Liver (tissue), 10 donors: ENCODE measurements at places on chromosomes 2 and 18. TPM values are rescaled to one million over a fixed set of nuclear protein-coding genes. Genes with fewer than 3 reads are reported as not detected.
A peak's percentile ranks its signal among the peaks of the same experiment; 100 is the strongest.

DNA sequence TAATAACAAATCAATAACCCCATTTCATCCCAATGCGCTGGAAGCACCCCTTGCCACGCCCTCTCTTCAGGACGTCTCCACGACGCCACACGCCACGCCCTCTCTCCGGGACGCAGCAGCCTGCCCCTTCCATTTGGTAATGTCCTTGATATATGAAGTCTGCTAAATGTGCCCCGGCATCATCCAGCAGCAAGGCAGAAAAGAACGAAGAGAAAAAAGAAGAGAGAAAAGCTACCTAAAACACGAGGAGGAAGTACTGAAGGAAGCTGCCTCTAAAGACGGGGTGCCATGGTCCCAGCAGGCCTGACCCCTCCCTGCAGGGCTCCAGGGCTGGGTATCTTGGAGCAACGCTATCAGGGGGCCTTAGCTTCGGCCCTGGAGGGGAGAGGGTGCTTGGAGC is 41.8 kb downstream of the CNGA3 start:
- DNase-seq: no peak
- H3K36me3 ChIP-seq: no peaks in the 10 kb centered on the region
- H3K4me1 ChIP-seq: peaks cover 4% of the 10 kb centered on the region

DNA sequence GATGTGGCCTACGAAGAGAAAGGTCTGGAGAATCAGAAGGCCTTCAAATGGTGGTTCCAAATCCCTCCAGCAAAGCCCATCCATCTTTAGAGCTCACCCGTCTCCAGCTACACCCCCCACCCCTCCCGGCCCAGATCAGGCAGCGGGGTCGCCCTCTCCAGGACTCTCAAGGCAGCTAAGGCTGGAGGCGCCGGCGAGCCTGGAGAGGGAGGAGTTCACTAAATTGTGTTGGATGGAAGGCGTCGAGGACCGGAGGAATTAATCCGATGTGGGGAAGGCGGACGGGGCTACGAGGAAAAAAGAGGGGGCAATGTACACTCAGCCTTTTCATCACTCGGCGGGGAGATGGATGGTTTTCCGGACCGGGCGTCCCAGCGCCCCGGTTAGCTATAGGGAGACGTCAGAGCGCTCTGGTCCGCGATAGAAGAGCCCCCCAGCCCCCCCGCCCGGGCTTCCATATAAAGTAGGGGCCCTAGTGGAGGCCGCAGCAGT is at the start of gene GRP:
GRP (plus strand) TSS at position 487 of the 492 bp plus-strand sequence. CDS start 108 bp downstream, outside the sequence.
- DNase-seq: no peak
- no peak within 1 kb of the TSS for H3K4me3 ChIP-seq
- H3K36me3 ChIP-seq: no peaks in the 10 kb centered on the region
- peaks cover 13% of the 10 kb centered on the region for H3K27me3 ChIP-seq
- H3K27ac ChIP-seq: no peak within 1 kb of the TSS
- H3K4me1 ChIP-seq: peaks cover 4% of the 10 kb centered on the region

GRCh38 chr2:217669831-217670230 is 333.0 kb downstream of the TNS1 start:
- H3K4me1 ChIP-seq: no peaks in the 10 kb centered on the region
- H3K27me3 ChIP-seq: no peaks in the 10 kb centered on the region
- H3K4me3 ChIP-seq: no peak overlapping the region
- no peaks in the 10 kb centered on the region for H3K36me3 ChIP-seq
- H3K27ac ChIP-seq: no peak overlapping the region

GRCh38 chr2:128421286-128421685 is 102.6 kb upstream of the HS6ST1 start:
- no peaks in the 10 kb centered on the region for H3K27me3 ChIP-seq
- no peak overlapping the region for H3K27ac ChIP-seq
- no peaks in the 10 kb centered on the region for H3K36me3 ChIP-seq

GRCh38 chr18:36509646-36510197 is 212.2 kb downstream of the FHOD3 start:
- DNase-seq: no peak
- H3K4me3 ChIP-seq: no peak overlapping the region
- no peaks in the 10 kb centered on the region for H3K4me1 ChIP-seq
- no peaks in the 10 kb centered on the region for H3K27me3 ChIP-seq
- H3K36me3 ChIP-seq: no peaks in the 10 kb centered on the region

DNA sequence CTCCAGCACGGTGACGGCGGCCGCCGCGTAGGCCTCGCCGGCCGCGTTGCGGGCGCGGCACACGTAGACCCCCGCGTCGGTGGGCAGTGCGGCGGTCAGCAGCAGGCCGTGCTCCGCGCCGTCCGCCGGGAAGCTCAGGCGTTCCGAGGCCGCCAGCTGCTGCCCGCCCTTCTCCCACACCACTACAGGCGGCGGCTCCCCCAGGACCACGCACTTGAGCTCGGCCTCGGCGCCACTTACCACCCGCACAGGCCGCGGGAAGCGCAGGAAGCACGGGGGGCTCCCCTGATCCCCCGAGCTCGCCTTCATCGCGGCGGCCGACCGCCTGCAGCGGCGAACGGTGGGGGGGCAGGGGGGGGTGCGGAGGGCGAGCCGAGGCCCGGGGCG is 422 bp downstream of the OBSL1 start:
- H3K27me3 ChIP-seq: no peaks in the 10 kb centered on the region
- H3K36me3 ChIP-seq: no peaks in the 10 kb centered on the region
- no peak for DNase-seq
- peaks cover 15% of the 10 kb centered on the region for H3K4me1 ChIP-seq

DNA sequence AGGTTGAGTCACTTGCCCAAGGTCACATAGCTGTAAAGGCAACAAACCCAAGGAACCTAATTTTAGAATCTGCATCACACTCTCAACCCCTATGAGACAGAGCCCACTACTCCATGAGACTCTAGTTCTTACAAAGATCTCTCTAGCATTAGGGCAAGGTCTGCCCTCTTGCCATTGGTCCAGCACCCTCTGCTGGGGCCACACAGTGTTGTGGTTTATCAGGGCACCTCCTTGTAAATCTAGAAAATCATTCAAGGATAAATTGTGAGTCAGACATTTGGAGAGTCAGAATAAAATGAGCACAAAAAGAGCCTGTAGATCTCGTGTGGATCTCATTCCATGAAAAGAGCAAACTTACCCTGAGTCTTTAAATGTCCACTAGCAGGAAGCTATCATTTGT is 91.2 kb downstream of the SLC8A1 start:
- no peak for DNase-seq
- H3K4me1 ChIP-seq: peaks cover 1% of the 10 kb centered on the region
- H3K27ac ChIP-seq: no peak overlapping the region
- no peaks in the 10 kb centered on the region for H3K36me3 ChIP-seq
- no peak overlapping the region for H3K4me3 ChIP-seq

PARD6G gene
- total RNA-seq: 2.2 TPM

AKAIN1 gene
- not detected for total RNA-seq

ERICH2 gene
- 0.42 TPM for total RNA-seq

DNA sequence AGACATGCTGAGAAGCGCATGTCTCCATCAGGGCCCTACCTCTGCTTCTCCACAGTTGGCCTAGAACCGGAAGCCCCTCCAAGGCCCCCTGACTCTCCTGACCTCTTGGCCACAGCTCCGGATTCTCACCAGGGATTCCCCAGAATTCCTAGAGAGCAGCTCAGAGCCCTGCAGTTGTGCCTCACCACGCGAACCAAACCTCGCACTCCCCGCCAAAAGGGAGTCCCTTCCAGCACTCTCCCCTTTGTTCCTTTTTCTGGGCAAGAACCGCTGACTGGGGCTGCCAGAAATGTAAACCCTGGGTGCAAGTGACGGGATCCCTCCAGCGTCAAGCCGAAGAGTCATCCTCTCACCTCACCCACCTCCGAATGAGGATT is 36.7 kb downstream of the AFF3 start:
- no peak overlapping the region for H3K27ac ChIP-seq
- peaks cover 4% of the 10 kb centered on the region for H3K4me1 ChIP-seq
- no peaks in the 10 kb centered on the region for H3K36me3 ChIP-seq
- H3K27me3 ChIP-seq: no peaks in the 10 kb centered on the region

BMPR2 gene
- total RNA-seq: 16.2 TPM

GRCh38 chr2:229489016-229489415 is 217.9 kb upstream of the PID1 start:
- H3K4me1 ChIP-seq: no peaks in the 10 kb centered on the region
- H3K27ac ChIP-seq: no peak overlapping the region

L3MBTL4 gene
- total RNA-seq: 15.0 TPM

DNA sequence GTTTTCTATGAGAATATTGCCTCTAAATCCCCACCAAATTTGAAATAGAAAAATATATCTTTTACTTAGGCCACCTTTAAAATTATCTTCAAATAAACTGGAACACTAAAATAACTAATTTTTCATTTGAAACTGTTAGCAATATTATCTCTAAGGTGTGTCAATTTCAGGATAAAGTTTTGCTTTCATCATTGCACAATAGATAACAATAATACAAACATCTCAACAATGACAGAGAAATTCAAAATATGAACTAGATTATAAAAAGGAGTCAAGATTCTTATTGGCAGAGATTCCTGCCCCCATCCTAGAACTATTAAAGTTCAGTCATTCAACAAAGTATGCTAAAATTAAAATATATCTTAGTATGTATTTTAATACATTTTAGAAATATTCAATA is 117.9 kb downstream of the SCN9A start:
- no peaks in the 10 kb centered on the region for H3K36me3 ChIP-seq
- DNase-seq: no peak
- peaks cover 10% of the 10 kb centered on the region for H3K4me1 ChIP-seq
- H3K27me3 ChIP-seq: no peaks in the 10 kb centered on the region
- no peak overlapping the region for H3K4me3 ChIP-seq
- H3K27ac ChIP-seq: no peak overlapping the region

ACKR3 gene
- total RNA-seq: 6.0 TPM

ITGAV gene
- total RNA-seq: 15.4 TPM

DNA sequence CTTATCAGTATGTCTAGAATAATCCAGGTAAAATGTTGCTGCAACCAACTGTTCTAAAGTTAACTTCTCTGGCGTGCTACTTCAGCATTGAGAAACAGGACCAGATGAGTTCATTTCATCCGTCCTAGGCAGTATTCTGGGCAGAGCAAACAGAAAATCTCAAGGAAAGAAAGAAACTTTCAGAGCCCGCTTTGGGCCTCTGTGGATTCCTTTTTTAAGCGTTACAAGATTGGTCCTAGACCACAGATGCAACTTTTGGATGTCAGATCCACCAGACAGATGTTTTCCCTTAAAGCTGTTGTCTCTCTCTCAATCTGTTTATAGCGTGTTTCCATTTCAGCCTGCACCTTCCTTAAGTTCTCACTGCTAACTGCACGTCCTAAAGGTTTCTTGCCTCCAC is 75.0 kb downstream of the BCL2 start:
- DNase-seq: no peak
- no peaks in the 10 kb centered on the region for H3K27me3 ChIP-seq
- H3K27ac ChIP-seq: no peak overlapping the region
- H3K4me3 ChIP-seq: no peak overlapping the region
- no peaks in the 10 kb centered on the region for H3K36me3 ChIP-seq

ZC3H15 gene
- 37.1 TPM for total RNA-seq

GRCh38 chr2:46589356-46589755 is 110.0 kb downstream of the TMEM247 start:
- no peaks in the 10 kb centered on the region for H3K4me1 ChIP-seq
- H3K27me3 ChIP-seq: no peaks in the 10 kb centered on the region
- H3K4me3 ChIP-seq: no peak overlapping the region
- H3K27ac ChIP-seq: no peak overlapping the region
- no peak for DNase-seq

DNA sequence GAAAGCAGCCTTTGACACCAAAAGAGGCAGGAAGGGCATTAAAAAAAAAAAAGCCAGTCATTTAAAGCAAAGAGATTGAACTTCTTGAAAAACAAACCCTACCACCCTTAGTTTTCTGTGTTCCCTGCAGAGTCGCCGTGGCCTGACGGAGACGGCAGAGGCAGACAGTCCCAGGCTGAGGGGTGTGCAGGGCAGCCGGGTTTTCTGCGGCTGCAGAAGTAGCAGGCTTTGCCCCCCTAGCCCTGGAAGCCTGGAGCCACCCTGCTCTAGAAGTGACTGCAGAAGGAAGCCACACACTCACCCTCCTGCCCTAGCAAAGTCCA is 2.8 kb downstream of the INPP5D start:
- H3K36me3 ChIP-seq: no peaks in the 10 kb centered on the region
- no peak overlapping the region for H3K4me3 ChIP-seq
- H3K4me1 ChIP-seq: peaks cover 13% of the 10 kb centered on the region
- H3K27ac ChIP-seq: peak overlapping the region; percentile 29

GRCh38 chr2:240566203-240567136 is 1.8 kb upstream of the RNPEPL1 start:
- DNase-seq: peak; percentile 96
- H3K4me3 ChIP-seq: no peak overlapping the region
- no peaks in the 10 kb centered on the region for H3K27me3 ChIP-seq
